Small intestine (tissue), 16 donors: ENCODE measurements at places on chromosomes 3 and 15.

DNA sequence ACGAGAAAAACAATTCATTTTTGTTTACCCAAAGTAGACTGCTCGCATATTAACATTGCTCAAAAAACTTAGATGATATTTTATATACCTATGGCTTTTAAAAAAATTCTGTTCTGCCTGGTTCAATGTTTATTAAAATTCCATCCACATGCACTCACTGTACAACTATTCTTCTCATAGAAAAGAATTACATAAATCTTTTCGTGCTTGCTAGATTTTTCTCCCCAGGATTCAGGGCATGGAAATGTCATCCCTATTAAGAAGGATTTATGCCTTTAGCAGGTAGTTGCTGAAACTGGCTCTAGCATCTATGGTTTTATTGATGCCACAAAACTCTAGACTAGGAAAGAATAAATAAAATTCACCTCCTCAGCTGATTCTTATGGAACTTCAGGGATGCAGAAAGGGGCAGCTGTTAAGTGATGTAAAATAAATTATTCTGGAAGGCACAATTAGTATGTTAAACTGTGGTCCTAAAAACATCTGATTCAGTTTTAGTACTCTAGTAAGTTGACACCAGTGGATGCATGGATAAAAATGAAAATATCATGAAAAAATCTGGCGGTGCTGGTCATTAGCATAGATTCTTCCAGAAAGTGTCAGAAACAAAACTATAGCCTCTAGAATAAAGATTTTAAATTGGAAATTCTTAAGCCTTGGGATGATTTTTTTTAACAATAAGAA, 41.6 kb downstream of the AAGAB start:
- no peak for DNase-seq

DNA sequence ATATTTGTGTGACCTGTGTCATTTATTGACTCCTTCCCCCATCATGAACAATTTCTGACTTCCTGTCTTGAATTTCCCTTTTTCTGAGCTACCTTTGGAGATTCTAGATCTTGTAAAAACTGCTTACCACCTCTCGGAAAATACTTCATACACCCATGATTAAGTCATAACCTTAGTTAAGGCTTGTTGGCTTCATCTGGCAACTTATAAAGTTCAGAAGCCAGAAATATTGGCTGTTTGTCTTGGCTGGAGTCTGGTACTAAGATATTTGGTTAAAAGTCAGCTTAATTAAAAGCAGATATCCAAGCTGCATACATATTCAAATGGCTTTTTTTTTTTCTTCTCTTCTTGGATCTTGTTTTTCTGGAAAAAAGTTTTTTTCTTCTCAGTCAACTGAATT, 37.3 kb upstream of the B3GALNT1 start:
- DNase-seq: no peak

DNA sequence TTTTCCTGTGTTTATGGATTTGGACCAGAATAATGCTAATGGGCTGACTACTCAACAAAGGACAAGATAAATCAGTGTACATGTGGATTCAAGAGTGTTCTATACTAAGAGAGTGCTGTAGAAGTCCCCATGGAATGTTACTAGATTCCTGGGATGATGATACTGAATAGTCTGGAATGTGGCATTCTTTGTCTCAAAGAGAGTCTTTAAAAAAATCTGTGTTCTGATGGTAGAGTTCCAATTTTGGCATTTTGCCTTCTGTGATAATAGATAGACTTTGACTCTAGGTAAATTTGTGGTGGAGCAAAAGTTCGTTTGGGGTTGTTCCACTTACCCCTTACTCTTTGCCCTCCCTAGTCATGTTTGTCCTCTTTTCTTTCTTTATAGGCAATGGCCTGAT, 43.7 kb downstream of the NMD3 start:
- no peak for DNase-seq

GRCh38 chr3:189758186-189758585, 127.0 kb downstream of the TP63 start:
- DNase-seq: no peak

- no peak for DNase-seq
These were observed 126.0 kb downstream of the MYLK start for GRCh38 chr3:123758081-123758564.

DNA sequence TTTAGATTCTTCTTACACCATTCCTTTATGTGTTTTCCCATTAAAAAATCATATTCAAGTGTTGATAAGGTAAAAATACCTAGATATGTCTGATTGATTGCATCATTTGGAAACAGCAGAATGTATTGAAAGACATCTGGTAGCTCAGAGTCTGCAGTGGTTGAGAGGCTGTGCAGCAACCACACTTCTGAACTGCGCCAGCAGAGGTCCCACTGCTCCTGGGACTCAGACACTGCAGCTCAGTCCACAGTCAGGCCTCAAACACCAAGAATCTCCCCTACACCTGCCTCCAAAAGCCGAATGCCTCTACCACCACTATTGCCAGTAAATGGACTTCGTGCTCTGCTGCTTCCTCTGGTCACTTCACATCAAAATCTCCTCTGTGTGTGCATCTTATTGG, 176.9 kb upstream of the LMCD1 start:
- no peak for DNase-seq

- no peak for DNase-seq
These were observed 12.4 kb upstream of the CEP152 start for GRCh38 chr15:48823237-48823636.
